ENCODE measurements at places on chromosomes 4 and X. TPM values are rescaled to one million over a fixed set of nuclear protein-coding genes. Genes with fewer than 3 reads are reported as not detected.

Gene CLIC2
- 0.26 TPM for total RNA-seq

Gene SMIM10L2A
- total RNA-seq, result 0.62 TPM

Gene ZFP92
- 1.7 TPM for total RNA-seq

Gene MMAA
- total RNA-seq, result 14.9 TPM

Gene MAGEB10
- total RNA-seq, result not detected

Gene MAGEE2
- total RNA-seq, result not detected

Gene ADH1B
- total RNA-seq, result not detected

Gene MAMLD1
- 6.2 TPM for total RNA-seq

Gene NSG1
- total RNA-seq, result 15.1 TPM
